A673 (cell line): ENCODE measurements at places on chromosomes 2 and 18. TPM values are rescaled to one million over a fixed set of nuclear protein-coding genes. Genes with fewer than 3 reads are reported as not detected.
A peak's percentile ranks its signal among the peaks of the same experiment; 100 is the strongest.

GRCh38 chr2:191994749-191995148 is 147.9 kb upstream of the CAVIN2 start:
- no peak for DNase-seq

DNA sequence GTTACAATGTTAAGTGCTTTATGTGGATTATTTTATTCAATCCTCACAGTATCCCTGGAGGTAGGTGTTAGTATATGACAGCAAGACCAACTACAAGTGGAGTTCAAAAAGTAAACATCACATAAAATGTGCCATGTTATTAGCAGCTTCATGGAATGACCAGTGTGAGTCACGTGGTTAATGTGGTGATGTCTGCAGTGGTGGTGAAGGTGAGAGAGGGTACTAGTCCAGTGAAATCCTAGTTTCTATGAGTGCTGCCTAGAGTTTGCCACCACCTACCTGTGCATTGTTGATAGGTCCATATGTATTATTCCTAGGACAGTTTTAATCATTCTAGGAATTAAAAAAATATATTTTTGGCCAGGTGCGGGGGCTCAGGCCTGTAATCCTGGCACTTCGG is 865.2 kb upstream of the DDX18 start:
- no peak for DNase-seq

- no peak for DNase-seq
Observed at GRCh38 chr18:32877371-32877770, 104.5 kb upstream of the KLHL14 start.

GRCh38 chr18:35672897-35673296 is 91.4 kb downstream of the GALNT1 start:
- DNase-seq = no peak

DNA sequence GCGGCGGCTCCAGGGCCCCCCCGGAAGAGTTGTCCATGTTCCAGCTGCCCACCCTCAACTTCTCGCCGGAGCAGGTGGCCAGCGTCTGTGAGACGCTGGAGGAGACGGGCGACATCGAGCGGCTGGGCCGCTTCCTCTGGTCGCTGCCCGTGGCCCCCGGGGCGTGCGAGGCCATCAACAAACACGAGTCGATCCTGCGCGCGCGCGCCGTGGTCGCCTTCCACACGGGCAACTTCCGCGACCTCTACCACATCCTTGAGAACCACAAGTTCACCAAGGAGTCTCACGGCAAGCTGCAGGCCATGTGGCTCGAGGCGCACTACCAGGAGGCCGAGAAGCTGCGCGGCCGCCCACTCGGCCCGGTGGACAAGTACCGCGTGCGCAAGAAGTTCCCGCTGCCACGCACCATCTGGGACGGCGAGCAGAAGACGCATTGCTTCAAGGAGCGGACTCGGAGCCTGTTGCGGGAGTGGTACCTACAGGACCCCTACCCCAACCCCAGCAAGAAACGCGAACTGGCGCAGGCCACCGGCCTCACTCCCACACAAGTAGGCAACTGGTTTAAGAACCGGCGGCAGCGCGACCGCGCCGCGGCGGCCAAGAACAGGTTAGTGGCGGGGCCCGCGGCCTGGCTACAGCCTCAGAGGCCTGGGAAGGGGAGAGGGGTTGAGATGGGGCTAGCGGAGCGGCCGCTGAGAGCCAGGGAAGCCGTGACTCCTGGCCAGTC is 965 bp downstream of the SIX3 start:
- no peak for DNase-seq

DNA sequence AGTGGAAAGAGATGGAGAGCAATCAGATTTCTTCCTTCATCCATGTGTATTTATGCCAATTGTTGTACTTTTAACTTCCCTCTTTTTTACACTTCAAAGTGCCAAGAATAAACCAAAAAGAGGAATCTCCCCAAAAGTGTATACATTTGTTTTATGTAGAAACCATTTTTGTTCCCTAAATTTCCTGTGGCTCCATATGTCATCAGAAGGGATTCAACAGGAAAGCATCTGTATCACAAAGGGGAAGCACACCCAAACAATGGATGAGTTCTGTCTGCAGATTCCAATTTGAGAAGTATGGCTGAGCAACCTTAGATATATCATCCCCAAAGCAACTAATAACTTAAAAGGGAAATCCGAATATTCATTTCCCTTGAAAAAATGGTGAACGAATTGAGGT is 275.0 kb downstream of the MREG start:
- no peak for DNase-seq

- DNase-seq = peak; percentile 78
Observed at GRCh38 chr2:188369365-188369764, 77.7 kb downstream of the GULP1 start.

GRCh38 chr18:55076643-55077218 is 117.5 kb upstream of the CCDC68 start:
- no peak for DNase-seq

DNA sequence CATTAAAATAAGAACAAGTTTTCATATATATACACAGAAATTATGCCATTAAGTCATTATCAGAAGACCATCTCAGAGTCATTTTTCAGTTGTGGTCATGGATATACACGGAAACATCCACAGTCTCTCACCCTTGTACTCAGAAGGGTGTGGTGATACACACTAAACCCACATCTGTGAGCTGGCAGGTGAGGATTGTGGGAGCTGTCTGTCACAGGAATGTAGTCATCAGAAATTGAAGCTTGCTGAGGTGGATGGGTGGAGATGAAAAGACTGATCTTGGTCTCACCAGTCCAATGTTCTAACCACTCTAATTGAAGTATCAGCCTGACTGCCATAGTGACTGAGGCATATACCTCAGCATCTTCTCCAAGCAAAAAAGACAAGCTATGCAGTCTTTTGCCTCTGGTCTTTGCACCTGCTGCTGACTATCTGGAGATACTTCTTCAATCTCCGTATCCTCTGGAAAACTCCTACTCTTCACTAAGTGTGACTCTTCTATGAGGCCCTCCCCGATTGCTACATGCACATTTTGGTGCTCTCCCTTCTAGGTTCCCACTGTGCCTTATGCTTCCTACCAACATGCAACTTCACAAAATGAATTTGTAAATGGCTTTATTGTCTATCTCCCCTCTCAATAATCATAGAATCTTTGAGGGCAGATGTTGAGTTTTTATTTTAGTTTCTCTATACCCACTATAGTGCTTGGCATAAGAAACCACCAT is 232.8 kb downstream of the DYM start:
- peak; percentile 79 for DNase-seq

- no peak for DNase-seq
Observed at GRCh38 chr18:3842844-3843243, 392.9 kb downstream of the TGIF1 start.

DNA sequence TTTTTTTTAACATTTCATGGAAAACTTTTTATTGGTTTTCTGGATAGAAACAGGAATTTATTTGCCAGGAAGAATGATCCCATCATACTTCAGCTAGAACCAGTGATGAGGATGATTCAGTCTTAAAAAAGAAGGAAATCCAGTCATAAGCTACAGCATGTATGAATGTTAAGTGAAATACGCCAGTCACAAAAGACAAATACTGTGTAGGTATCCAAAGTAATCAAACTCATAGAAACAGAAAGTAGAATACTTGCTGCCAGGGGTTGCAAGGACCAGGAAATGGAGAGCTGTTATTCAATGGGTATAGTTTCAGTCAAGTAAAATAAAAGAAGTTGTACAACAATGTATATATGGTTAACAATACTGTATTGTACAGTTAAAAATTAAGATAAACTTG is 21.3 kb downstream of the PSME4 start:
- no peak for DNase-seq

GRCh38 chr18:68056936-68057335 is 540.4 kb upstream of the DSEL start:
- DNase-seq = no peak

DNA sequence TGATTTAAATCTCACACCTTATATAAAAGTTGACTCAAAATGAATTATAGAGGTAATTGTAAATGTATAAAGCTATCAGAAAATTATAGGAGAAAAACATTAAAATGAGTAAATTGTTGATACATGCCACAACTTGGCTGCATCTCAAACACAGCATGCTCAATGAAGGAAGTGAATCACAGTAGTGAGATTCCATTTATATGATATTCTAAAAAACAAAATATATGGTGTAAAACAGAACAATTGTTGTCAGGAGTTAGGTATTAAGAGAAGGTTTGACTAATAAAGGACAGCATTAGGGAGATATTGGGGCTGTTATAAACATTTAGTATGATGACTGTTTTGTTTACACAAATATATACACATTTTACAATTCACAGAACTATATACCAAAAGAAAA is 356.6 kb upstream of the CELF4 start:
- DNase-seq = no peak

DNA sequence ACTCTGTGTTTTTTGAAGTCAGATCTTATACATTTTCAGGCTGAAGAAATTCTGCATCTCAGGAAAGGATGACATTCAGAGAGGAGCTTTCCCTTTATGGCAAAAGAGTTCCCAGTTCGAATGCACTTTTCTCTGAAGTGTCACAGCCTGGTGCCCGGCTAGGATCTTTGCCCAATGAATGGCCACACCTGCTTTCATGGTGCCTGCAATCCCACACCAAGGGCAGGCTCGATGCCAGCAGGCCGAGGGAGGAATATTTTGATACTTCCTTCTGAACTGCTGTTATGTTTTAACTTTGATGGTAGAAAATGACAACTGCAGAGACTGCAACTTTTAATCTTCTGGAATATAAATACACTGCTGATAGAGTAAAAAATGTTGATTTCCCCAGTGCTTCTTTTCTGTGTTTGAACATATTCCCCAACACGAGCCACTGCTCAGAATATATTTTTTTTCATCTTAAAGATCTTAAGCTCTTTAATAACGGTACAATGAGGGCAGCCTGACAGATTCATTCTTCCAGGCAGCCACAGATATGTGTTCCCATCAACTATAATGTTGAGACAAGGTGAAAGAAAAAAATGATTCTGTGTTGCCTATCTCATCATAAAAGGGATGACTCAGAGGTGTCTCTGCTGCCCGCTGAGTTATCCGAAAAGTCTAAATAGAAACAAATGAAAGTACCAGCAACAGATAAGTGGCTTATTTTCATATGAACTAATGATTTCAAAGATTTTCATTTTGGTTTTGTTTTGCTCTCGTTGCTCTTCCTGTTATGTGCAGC is 848.5 kb downstream of the DCDC2C start:
- no peak for DNase-seq

DNA sequence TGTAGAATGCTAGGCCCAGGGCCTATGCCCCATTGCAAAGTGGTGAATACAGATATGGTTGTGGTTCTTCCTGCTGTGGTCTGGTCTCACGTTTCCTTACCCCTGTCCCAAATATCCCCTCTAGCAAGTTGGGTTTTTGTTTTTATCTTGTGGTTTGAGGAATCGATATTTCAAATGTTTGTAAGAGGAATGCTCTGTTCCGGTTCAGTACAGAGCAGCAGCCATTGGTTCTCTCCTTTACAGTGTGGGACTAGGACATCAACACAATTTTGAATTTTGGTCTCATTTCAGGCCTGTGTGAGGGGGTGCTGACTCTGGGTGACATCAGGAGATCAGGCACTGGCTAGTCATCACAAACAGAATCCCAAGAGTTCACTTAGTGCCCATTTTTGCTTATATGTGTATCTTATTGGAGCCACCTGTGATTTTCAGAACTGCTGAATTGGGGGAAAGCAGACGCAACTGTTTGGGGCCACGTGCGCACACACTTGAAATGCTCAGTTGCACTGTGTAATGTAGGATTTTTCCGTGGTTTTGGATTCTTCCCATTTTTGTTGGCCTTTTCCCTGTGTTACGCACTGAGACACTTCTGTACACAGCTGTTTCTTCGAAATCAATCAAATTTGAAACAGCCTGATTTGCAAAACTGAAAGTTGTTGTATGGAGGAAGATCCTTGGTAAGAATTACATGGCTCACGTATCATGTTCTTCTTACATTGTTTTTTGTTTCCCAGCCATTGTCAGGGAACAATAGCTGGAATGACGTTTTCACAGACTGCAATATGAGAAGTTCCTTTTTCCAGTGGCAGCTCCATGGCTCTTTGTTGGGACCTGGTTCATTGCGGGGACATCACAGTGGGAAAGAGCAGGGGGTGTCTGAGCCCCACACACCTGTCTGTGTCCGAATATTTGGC is 8.6 kb downstream of the SH3BP4 start:
- DNase-seq = no peak

Gene ITPRIPL1
- 23.5 and 23.9 TPM in 2 replicates for total RNA-seq

Gene HIBCH
- 43.3 and 45.7 TPM in 2 replicates for total RNA-seq

Gene UGT1A1
- total RNA-seq = not detected in 2 replicates

Gene DLX2
- total RNA-seq = 18.3 and 20.4 TPM in 2 replicates

Gene G6PC2
- not detected in 2 replicates for total RNA-seq

Gene CTAGE1
- total RNA-seq = not detected in 2 replicates

Gene ACVR1C
- 0.13 TPM in 1 of 2 replicates, not detected in the other for total RNA-seq
